Spleen (tissue), 13 donors: ENCODE measurements at places on chromosomes 1 and 21. TPM values are rescaled to one million over a fixed set of nuclear protein-coding genes. Genes with fewer than 3 reads are reported as not detected.
A peak's percentile ranks its signal among the peaks of the same experiment; 100 is the strongest.

DNA sequence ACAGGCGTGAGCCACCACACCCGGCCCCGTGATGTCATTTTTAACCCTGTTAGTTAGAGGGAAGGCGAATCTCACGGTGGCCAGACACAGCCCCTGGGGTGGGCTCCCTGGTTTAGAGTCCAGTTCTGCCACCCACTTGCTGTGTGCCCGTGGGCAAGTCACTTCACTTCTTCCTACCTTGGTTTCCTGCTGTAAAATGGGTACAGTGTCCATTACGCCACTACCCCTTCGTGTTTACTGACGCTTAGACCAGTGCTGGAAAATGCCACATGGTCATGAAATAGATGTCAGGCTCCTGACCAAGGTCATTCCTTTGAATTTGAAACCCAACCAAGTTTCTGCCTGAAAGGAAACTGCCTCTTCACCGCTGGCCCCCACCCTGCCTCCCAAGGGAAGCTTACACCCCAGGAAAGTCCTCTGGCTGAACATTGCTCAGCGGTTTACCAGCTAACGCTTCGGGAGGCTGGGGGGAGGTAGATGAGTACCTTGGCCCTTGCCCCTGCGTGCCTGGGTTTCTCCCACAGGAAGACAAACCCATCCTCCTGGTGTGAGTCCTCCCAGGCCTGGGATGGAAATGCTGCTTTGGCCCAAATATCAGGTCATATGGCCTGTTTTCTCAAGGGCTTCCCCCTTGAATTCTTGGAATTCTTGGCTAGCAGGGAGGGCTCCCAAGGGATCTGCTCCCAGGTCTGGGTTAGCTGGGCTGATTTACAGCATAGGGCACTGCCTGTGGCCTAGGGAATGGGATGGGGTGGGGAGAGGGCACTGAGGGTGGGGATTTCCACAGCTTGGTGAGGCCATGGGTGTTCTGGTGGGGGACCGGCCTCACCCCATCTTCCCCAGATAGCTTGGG lies 7.6 kb upstream of the AADACL4 start:
- peak; percentile 84 for DNase-seq
- H3K27ac ChIP-seq: peak overlapping the region; percentile 81
- no peaks in the 10 kb centered on the region for H3K27me3 ChIP-seq
- no peaks in the 10 kb centered on the region for H3K36me3 ChIP-seq
- H3K4me1 ChIP-seq: peaks cover 29% of the 10 kb centered on the region
- no peak overlapping the region for H3K4me3 ChIP-seq

DNA sequence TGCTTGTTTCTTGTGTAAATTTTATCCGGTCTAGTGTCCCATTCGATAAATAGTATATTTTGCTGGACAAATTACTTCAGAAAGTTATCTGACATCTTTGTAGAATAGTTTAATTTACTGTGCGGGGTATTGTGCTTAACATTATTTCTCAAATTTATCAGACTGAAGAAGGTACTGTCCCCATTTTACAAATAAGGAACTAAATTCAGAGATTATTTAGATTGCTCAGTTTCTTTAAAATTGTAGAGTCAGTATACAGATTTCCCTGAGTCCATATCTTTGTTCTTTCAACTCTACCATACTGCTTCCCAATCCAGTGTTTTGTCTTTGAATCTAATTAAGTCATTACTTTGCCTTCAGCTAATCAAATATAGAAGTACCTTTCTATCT lies 6.4 kb downstream of the ATP5PB start:
- no peak overlapping the region for H3K27ac ChIP-seq
- no peaks in the 10 kb centered on the region for H3K36me3 ChIP-seq
- H3K4me3 ChIP-seq: no peak overlapping the region

Gene GBP2
- total RNA-seq: 105 TPM

DNA sequence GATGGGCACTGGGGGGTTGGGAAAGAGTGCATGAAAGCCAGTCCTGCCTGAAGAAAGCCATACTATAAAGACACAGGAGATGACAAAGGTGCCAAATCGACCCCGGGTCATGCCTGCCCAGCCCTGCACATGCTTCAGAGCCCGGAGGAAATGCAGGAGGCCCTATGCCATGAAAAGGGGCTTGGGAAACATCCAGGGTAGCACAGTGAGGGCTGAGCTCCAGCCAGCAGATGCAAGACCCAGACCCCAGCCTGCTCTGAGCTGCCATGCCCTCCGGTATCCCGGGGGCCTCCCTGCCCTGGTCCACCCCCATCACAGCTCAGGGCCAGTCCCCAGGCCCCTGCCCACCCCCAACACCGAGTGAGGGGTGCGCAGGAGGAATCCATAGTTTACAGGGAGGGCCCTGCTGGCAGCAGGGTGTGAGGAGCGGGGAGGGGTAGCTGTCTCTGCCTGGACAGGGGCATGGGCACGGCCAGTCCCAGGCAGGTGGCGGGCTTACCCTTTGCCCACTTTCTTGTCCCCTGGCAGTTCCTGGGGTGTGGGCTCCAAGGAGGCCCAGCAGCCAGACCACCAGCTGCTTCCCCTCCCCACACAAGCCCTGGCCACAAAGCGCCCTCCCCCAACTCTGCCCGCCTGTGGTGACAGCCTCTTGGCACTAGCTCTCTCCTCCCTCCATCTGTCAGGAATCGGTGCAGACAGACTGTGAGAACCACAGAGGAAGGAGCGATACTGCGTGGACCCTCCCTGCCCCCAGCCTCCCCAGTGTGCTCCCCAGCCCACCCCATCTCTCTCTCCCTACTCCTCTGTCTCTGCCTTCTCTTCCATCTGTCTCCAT lies 16.8 kb downstream of the LRP8 start:
- H3K36me3 ChIP-seq: no peaks in the 10 kb centered on the region
- H3K27me3 ChIP-seq: no peaks in the 10 kb centered on the region
- no peak overlapping the region for H3K4me3 ChIP-seq
- peaks cover 12% of the 10 kb centered on the region for H3K4me1 ChIP-seq
- DNase-seq: no peak

Gene KCNJ15
- 17.0 TPM for total RNA-seq

DNA sequence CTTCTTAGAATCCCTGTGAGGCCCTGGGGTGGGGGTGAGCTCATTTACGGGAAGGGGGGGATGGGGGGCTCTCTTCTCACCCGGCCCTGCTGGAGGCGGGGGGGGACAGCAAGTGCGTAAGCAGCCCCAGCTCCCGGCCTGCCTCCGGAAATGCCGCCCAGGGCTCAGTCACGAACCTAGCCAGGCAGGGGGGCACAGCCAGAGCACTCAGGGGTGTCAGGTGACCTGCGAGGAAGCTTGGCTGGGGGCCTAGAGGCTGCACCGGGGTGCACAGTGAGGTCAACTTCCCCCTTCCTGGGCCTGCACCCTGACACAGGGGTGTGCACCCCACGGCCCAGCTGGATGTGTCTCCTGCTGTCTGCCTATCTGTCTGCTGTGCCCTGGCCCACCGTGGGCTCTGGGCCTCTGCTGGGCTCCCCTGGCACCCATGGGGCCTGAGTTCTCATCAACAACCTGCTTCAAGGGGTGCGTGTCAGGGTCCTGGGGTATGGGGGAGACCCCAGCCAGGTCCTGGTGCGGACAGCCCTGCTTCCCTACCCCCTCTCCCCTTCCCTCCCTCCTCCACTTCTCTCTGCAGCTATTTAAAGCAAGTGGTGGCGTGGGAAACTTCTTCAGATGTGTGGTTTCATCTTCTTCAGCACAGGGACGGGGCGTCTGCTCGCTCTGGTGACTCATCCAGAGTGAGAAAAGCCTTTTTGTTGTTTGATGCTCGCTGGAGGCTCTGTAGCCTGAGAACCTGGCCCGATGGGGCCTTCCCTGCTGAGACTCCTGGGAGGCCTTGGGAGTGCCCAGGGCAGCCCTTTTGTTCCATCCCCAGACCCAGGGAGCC lies 92.5 kb upstream of the RUNX3 start:
- H3K27me3 ChIP-seq: no peaks in the 10 kb centered on the region
- H3K36me3 ChIP-seq: no peaks in the 10 kb centered on the region
- H3K4me3 ChIP-seq: no peak overlapping the region
- H3K4me1 ChIP-seq: peaks cover 68% of the 10 kb centered on the region
- H3K27ac ChIP-seq: peak overlapping the region; percentile 94
- DNase-seq: peak; percentile 98

GRCh38 chr1:157287462-157287861 lies 149.3 kb upstream of the ETV3 start:
- DNase-seq: no peak
- no peaks in the 10 kb centered on the region for H3K36me3 ChIP-seq
- no peak overlapping the region for H3K4me3 ChIP-seq
- H3K27me3 ChIP-seq: peaks cover 11% of the 10 kb centered on the region
- H3K4me1 ChIP-seq: no peaks in the 10 kb centered on the region

Gene ANGPTL3
- total RNA-seq: not detected

DNA sequence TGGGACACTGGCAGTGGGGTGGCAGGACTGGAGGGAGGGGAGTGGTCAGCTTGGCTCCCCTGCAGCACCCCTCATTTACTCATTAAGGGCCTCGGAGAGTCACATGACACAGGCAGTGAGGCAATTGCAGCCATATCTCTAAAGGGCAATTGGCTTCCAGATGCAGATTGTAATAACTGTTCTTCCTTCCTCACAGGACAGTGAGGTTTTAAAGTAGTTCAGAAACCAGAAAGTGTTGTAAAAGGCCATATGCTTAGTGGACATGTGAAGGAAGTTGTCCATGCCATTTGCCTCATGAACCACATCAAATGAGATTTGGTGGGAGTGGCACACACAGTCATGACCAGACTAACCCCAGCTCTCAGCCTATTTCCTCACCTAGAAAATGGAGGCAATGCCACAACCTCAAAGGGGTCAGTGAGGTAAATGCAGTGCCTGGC lies 11.1 kb downstream of the MTX1 start:
- no peak overlapping the region for H3K4me3 ChIP-seq
- no peaks in the 10 kb centered on the region for H3K27me3 ChIP-seq
- peaks cover 2% of the 10 kb centered on the region for H3K4me1 ChIP-seq
- H3K27ac ChIP-seq: no peak overlapping the region
